Activated CD4-positive, alpha-beta T cell treated with anti-CD3 and anti-CD28 coated beads, Interleukin-2, Interleukin-4, amounts not matched to agents 100 ng/mL and 50 ng/mL, durations not matched to agents 16 hours and 8 hours (primary cell): ENCODE measurements at places on chromosomes 13 and 19.

- no peak for DNase-seq
These were observed 32.7 kb upstream of the POMP start for GRCh38 chr13:28626266-28626665.

- no peak for DNase-seq
These were observed 45.1 kb upstream of the CEACAM21 start for GRCh38 chr19:41530761-41531301.

DNA sequence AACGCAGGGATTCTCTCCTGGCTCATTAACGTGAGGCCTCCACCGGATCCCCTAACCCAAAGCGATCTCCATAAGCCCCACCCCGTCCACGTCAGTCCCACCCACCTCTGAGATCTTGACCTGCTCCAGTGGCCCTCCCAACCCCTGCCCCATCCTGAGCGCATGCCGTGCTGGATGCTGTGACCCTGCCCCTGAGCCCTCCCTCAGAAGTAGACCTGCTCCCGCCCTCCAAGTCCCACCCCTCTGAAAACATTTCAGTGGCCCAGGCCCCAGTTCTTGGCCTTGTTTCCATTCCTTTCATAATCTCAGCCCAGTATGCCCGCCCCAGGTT, 19.9 kb downstream of the LMTK3 start:
- no peak for DNase-seq

DNA sequence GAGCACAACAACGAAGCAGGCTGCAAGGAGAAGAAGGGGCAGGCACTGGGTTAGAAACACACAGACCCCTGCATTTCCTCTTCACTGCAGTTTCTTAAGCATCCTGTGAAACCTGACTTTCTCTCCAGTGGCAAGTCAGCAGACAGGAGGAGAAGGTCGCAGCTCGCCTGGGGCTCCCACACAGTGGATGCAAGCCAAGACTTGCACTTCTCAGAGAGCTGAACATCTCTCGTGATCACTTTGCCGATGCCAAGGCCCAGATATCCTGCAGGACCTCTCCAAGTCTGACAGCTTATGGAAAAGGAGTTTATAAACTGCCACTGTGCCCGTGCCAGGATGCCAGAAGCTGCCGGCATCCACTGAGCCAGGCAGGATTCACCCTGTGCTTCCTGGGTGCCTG, 18.4 kb downstream of the TMEM272 start:
- no peak for DNase-seq

- DNase-seq, result no peak
These were observed 220.9 kb upstream of the SOX21 start for GRCh38 chr13:94933230-94933751.

- DNase-seq, result peak; percentile 32
These were observed 56.3 kb downstream of the PSG3 start for GRCh38 chr19:42683917-42684513.

- DNase-seq, result no peak
These were observed 483.6 kb downstream of the KLF5 start for GRCh38 chr13:73542446-73542845.

DNA sequence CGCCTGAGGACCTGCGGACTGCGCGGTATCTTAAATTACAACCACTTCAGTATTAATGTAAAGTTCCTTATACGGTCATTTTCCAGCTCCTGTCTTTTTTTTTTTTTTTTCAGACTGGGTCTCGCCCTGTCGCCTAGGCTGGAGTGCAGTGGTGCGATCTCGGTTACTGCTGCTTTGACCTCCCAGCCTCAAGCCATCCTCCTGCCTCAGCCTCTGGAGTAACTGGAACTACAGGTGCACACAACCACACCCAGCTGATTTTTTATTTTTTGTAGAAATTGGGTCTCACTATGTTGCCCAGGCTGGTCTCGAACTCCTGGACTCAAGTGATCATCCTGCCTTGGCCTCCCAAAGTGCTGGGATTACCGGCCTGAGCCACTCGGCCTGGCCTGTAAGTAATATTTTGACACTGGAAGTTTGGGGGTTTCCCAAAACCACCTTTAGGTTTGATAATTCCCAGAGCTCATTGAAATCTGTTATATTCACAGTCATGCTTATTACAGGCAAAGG, 406 bp upstream of the EID2B start:
- no peak for DNase-seq

DNA sequence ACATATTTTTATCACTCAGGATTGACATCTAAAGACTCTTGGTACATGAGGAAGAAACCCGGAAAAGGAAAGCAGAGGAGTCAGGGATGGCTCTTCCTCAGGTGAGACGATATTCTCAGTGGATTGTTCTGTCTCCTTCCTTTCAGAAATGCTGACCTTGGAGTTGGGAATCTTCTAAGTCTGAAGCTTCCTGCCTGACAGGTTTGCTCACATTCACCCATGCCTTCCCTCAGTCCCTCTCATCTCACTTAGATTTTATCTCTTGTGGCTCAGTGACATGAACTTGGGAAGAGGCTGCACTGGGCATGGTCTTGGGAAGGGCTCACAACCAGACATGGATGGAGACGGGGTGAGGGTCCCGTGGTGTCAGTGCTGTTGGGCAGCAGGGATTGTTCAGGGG, 6.7 kb downstream of the ZNF525 start:
- no peak for DNase-seq

GRCh38 chr13:23899555-23899954, 2.3 kb upstream of the C1QTNF9B start:
- peak; percentile 31 for DNase-seq

DNA sequence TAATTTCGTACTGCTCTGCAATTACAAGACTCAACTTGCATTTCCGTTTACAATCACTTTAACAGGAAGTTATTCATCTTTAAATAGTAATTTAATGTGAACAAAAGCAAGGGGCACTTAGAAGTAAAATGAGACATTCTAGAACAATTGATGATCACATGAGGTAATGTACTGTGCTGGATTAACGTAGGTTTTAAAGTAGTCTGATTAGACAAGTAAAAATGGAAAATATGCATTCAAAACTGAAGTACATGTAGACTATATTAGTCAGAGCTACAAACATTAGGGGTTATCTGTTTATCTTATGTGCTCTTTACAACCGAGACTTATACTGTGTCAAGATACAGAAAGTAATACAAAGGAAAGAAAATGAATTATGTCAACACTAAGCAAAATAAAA, 1528.0 kb downstream of the SLITRK5 start:
- DNase-seq, result no peak

DNA sequence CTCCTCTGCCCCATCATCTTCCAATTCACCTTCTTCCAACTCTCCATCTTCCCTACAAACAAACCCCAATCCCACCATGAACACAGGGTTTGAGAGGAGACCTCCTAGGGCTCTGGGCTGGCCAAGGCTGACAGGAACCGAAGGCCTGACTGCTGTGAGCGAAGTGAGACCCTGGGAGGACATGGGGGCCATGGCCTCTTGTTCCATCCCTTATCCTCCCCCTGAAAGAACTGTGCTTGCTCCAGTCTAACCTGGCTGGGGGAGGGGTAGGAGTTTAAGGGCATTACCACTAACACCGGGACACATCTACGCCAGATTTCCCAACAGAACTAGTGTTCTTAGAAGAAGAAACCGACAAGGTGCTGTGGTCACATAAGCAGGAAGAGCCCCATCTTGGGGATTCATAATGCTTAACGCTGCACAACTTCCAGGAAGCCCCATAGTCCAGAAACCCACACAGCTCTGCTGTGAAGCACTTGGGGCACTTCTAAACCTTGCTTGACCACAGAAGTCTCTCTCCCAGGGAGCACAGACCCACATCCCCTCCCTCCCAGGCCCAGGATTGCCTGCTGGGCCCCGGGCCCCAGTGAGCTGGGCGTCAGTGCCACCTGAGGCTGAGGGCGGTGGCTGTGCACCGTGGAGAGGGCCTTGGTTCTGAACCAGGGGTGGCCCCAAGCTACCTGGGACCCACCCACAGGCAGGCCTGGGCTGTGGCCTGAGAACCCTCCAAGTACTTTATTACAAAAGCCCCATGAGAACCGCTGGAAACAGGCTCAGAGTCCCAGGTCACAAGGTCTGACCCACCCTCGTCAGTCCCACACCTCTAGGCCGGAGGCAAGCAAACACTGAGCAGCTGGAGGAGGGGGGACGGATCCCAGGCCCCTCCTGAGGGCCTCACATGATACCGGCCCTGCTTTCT, 18.8 kb downstream of the ZC3H4 start:
- DNase-seq, result peak; percentile 84

DNA sequence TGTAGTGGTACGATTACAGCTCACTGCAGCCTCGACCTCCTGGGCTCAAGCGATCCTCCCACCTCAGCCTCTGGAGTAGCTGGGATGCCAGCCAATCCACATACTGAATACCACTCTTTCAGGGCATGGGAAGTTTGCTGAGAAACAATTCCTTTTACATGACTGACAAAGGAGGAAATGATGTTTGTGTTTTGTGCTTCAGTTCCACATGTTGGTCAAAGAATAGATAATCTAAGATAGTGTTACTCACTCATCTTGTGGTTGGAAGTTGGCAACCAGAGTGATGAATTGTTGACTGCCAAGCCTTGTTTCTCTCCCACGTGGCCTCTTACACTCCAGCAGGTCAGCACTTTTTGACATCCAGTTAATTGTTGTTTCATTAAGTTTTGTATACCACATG, 7.6 kb downstream of the MBD3L2B start:
- DNase-seq, result peak; percentile 36

- no peak for DNase-seq
These were observed 22.0 kb downstream of the MPND start for GRCh38 chr19:4365341-4365740.

- DNase-seq, result no peak
These were observed 47.9 kb downstream of the MICU2 start for GRCh38 chr13:21556051-21556450.

DNA sequence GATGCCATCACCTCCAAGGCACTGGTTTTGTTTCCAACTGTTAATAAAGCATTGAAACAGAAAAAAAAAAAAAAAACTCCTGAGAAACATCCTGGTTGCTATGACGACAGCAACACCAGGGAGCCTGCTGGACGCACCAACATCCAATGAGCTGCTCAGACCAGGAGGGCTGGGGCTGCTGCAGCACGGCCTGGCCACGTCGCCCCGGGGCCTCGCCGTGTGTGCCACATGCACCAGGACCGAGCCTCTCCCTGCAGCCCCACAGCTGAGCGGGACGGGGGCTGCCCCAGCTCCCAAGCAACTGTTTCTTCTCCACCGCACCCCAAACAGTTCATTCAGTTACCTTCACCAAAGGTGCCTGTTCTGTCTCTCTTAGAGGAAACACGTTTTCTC, 54.5 kb downstream of the RASA3 start:
- DNase-seq, result no peak

GRCh38 chr19:6999933-7000332, 21.3 kb downstream of the MBD3L2B start:
- DNase-seq, result no peak

GRCh38 chr13:67023130-67023876, 206.8 kb downstream of the PCDH9 start:
- DNase-seq, result no peak

DNA sequence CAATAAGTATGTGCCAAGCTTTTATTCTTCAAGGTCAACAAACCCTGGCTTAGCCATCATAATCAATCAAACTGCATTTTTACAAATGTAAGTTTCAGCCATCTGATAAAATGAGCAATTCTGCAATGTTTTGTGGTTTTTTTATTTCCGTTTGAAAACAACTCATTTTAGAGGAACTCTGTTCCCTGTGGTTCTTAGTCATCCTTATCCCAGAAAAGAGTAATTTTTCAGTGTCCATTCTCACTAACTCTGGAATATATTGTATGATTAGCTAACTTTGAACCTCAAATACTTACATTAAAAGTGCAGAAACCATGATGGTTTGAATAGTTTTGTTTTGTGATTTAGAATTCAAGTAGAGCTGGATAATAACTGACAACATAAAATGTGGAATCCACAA, 87.6 kb downstream of the IRS2 start:
- no peak for DNase-seq

- peak; percentile 87 for DNase-seq
These were observed 11.2 kb upstream of the KLK4 start for GRCh38 chr19:50922317-50922853.

- DNase-seq, result no peak
These were observed 23.7 kb downstream of the LYPD3 start for GRCh38 chr19:43441716-43442115.

DNA sequence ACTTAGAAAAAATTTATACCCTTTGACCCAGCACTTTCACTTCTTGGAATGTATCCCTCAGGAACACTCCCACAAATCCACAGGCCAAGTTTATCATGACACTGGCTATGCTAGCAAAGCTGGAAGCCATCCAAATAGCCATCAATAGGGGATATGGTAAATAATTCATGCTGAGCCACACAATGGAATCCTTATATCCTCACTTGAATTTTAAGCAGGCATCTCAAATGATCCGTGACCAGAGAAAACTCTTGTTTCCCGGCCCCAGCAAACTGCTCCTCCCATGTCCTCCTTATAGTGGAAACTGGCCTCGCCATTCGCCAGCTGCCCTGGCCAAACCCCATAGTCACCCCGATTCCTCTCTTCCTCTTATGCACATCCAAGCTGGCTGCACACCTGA, 37.6 kb downstream of the GRIK5 start:
- DNase-seq, result no peak

DNA sequence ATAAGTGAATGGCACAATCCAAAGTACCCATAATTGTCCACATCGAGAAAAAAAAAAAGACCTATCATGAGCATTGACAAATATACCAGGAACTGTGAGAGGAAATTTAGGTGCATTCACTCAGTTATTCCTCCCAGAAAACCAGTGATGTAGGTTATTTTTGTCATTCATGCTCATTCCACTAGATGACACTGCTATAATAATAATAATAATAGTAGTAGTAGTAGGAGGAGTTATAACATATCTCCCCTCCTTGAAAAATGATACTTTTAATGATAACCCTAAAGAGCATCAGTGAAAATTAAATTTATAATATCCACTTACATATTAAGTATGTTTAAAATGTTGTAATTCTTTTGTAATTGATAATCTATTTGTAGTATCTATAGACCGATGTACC, 463.9 kb upstream of the MIR17HG start:
- no peak for DNase-seq

- DNase-seq, result peak; percentile 65
These were observed 23.3 kb downstream of the LYPD4 start for GRCh38 chr19:41821003-41821735.

DNA sequence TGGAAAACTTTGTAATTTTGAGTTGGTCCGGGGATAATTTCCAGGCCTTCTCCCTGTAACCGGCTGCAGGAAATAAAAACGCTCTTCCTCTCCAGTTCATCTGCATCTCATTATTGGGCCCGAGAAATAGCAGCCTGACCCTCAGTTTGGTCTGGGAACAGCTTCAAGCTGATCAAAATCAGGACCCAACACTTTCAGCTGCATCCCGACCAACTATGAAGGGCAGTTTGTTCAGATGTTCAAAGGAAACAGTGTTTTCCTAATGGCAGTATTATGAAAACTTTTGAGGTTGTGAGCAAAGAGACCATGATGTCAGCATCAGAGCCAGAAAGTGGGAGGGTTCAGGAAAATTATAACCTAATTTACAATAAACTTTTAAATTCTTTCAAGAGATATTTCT, 35.7 kb downstream of the STK24 start:
- no peak for DNase-seq
